ENCODE measurements at places on chromosomes 5 and 9. TPM values are rescaled to one million over a fixed set of nuclear protein-coding genes. Genes with fewer than 3 reads are reported as not detected.

DNA sequence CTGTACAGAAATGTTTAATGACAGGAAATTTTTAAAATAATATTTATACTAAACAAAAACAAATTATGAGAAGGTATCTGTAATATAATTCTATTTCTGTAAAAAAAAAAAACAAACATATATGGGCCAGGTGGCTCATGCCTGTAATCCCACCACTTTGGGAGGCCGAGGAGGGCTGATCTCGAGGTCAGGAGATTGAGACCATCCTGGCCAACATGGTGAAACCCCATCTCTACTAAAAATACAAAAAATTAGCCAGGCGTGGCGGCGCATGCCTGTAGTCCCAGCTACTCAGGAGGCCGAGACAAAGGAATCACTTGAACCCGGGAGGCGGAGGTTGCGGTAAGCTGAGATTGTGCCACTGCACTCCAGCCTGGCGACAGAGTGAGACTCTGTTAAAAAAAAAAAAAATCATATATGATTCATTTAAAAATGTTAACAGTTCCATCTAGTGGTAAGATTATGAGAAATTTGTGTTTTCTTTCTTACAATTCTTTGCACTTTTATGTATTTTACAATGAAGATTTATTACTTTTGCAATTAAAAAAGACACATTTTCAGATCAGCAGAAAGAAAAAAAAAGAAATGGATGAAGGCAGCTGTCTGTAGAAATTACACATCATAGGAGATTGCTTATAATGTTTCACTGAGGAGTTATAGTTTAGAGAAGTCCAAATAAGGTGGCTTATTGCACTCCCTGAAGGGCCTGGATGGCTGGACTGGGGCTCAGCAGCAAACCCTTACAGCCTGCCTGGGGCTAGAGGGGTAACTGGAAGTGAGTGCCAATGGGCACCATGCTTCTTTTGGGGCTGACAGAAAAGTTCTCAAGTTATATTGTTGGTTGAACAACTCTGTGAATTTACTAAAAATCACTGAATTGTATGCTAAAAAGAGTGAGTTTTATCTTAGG, 20.3 kb downstream of the C9orf153 start:
- DNase-seq: peak; percentile 16

GRCh38 chr9:135163023-135163780, 75.7 kb downstream of the OLFM1 start:
- no peak for DNase-seq

GRCh38 chr5:103235891-103236290, 22.7 kb upstream of the MACIR start:
- DNase-seq: no peak

GRCh38 chr9:73347720-73348119, 196.1 kb downstream of the ANXA1 start:
- no peak for DNase-seq

Gene LCN15
- total RNA-seq: not detected

Gene CTSL
- total RNA-seq: 52.7 TPM

Gene FAXDC2
- total RNA-seq: 7.9 TPM

Gene PCDHGA12
- total RNA-seq: not detected

Gene NEURL1B
- 0.75 TPM for total RNA-seq

Gene FAM153A
- not detected for total RNA-seq

Gene CDH9
- total RNA-seq: not detected

Gene PHYHD1
- 13.8 TPM for total RNA-seq
